Cortex of kidney (tissue), 1 donor: ENCODE measurements at places on chromosomes 7 and 10.
A peak's percentile ranks its signal among the peaks of the same experiment; 100 is the strongest.

- DNase-seq, result no peak
Observed at GRCh38 chr7:1928645-1929348, 258.7 kb downstream of the ELFN1 start.

DNA sequence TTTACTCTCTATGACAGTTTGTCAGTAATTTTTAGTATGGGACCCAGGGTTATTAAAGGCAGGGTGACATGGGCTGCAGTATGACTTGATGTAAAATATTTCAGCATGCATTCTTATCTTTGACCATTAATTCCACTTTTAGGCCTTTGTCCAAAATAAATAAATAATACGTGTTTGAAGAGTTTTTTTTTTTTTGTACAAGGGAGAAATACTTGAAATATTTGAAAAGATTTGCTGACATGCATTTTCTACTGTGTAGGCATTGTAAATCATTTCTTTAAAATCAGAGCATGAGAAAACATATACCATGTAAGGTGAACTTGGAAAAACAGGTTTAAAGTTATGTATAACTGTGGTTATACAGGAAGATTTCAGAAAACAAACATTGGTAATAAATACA is 23.5 kb downstream of the NRG3 start:
- DNase-seq, result no peak

DNA sequence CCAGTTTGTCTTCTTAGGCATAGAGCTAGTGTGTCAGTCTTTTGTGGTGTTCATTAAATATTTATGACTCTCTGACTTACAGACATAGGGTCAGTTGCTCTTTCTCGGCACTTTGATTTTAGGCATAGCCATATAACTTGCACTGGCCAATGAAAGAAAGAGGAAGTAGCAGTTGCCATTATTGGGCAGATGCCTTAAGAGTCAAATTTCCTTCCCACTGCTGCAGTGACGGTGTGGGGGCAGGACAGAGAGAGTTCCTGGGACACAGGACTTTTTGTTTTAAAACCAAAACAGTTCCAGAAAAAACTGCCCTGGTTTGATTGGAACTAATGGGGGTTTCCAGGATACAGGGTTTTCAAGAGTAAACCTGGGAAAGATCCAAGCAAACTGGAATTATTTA is 60.2 kb upstream of the PHF14 start:
- no peak for DNase-seq

- no peak for DNase-seq
Observed at GRCh38 chr10:60203993-60204618, 185.6 kb downstream of the ANK3 start.

DNA sequence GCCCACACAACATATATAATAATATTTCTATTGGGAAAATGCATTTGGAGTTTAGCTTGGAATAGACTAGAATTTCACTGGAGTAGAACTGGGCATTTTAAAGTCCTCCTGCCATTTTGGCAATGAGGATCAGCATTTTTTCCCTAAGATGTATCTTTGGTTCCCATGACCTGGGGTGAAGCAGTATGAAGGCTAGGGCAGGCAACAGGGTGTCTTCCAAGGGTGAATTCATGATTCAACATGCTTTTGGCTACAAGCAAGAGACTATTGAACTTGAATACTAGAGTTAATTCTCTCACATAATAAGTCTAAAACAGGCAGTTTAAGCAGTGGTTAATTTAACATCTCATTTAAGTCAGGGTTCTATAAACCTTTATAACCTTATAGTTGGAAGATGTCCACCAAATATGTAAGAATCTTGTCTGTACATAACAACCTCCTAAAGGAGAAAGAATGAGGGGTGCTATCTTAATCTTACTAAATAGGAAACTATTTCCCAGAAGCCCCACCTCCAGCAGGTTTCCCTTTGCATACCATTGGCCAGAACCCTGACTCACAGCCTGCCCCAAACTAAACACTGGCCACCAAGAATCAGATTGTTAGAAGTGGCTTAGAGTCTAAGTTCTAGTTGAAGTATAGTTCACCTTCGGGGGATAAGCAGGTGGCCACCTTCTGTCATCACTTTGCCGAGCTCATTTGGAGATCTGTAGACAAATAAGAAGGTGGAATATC is 96.0 kb upstream of the PRPS1L1 start:
- no peak for DNase-seq

GRCh38 chr10:119652361-119652730 is 1.2 kb downstream of the BAG3 start:
- no peak for DNase-seq

DNA sequence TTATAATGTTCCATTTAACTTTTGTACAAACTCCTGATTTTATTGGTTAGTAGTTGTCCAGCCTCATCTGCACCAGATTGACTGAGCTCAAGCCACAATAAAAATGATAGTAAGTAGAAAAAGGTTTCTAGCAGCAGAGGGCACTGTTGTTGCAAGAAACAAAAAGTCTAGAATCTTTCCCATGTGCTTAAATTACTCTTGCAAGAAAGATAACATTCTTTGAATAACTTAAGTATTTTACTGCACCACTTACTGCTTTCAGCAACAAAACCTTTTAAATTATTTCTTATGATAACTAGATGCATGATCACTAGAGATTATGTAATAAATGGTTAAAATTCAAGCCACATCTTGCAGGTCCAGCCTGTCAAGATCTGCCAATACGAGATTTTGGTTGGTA is 27.0 kb downstream of the LMOD2 start:
- no peak for DNase-seq

- no peak for DNase-seq
Observed at GRCh38 chr7:74404388-74404700, 49.4 kb upstream of the GTF2IRD1 start.

GRCh38 chr7:130899638-130900401 is 165.8 kb upstream of the KLF14 start:
- DNase-seq, result peak; percentile 34
